Breast epithelium (tissue), 4 donors: ENCODE measurements at places on chromosomes 3 and 15. TPM values are rescaled to one million over a fixed set of nuclear protein-coding genes. Genes with fewer than 3 reads are reported as not detected.

DNA sequence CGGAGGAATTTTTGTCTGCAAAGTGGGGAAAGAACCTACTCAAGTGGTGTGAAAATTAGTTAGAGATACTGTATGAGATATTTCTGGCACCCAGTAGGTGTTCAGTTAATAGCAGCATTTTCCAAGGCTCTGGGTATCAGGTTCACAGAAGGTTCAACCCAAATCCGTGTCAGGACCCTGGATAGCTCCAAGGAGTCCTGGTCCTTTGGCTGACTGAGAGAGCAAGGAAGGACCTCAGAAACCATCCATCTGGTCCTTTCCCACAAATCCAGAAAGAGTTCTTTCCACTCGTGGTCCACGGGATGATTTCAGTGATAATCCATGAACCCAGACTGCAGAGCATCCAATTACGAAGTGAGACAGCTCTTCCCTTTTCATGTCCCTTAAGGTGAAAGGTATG, 51.4 kb downstream of the SLC6A11 start:
- H3K4me1 ChIP-seq = no peaks in the 10 kb centered on the region
- no peak overlapping the region for H3K4me3 ChIP-seq
- no peak for DNase-seq
- no peak overlapping the region for H3K27ac ChIP-seq
- no peaks in the 10 kb centered on the region for H3K36me3 ChIP-seq
- H3K27me3 ChIP-seq = no peaks in the 10 kb centered on the region

DNA sequence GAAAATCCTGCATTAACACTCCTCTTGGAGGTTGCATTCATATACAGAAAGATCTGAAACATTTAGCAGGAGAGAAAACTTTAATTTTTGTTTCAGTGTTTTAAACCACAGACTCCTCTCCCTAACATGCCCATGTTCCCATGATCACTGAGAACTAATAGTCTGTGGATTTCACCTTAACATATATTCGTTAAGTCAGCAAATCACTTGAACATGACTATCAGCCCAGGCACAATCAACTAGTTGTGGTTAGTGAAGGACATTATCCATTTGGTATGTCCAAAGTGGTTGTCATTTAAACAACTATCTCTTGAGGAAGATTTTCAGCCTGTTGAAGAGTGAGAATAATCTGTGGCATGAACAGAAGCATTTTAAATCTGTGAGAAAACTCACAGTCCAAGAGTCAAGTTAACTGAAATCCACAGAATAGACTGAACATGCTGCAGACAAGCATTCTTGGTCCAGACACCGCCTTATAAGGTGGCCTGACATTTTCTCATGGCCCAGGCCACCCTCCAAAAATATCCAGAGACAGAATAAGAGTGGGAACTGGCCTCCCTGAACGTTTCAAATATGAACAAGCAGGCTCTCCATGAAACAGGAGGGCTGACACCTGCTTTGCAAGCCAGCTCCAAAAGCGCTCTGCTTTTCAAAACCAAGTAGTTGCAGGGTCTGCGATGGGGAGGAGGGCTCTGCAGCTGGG, 39.9 kb upstream of the ADCY5 start:
- no peak overlapping the region for H3K4me3 ChIP-seq
- no peak for DNase-seq
- H3K4me1 ChIP-seq = no peaks in the 10 kb centered on the region
- H3K27me3 ChIP-seq = no peaks in the 10 kb centered on the region
- H3K27ac ChIP-seq = no peak overlapping the region
- no peaks in the 10 kb centered on the region for H3K36me3 ChIP-seq

The ISLR gene
- total RNA-seq = 49.2 TPM

The NDUFB5 gene
- total RNA-seq = 95.9 TPM

The CLDN18 gene
- not detected for total RNA-seq
